ENCODE measurements at places on chromosomes 11 and 22.

DNA sequence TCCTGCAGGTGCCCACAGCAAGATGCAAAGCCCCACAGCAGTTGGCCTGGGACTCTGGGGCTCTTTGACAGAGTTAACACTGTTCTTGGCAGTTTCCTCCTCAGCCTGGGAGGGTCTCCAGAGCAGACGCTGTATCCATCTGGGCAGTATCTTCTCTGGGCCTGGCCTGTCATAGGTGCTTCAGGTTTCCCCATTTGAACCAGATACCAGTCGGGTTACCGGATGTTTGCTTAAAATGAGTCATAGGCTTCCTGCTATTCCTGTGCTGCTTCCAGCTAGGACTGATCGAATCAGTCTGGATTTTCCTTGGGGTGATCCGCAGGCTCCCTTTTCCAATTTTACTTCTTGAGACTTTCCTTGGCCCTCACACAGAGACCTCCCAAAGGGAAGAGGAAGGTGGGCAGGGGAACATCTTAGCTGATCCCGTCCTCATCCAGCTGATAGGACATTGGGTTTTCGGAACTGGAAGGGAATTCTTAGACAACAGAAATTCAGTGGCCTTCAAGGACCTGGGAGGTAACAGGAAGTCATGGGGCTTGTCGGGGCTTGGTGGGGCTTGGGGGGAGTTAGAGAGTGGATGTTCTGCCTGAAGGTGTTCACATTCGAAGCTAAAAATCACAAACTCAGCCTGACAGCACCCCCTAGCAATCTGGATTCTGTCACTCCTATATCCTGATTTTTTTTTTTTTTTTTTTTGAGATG lies 2.4 kb upstream of the RANGAP1 start:
- no peak for DNase-seq

- no peak for DNase-seq
Measured at GRCh38 chr11:22433094-22433455, 94.9 kb downstream of the SLC17A6 start.

DNA sequence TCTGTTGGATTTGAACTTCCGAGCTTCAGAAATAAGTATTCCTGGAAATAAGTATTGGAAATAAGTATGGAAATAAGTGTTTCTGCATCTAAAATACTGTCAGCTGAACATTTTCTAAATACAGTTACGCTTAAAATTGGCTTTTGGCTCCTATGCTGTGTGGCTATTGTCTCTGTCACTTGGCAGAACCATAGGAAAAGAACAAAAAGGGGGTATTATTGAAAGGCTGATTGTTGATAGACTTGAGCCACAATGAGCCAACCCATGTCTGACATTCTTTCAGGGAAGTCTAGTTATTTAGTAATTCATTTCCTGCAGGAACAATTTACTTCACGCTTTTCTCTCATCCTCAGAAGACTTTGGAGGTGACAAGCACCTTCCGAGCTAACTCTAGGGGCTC lies 32.5 kb upstream of the LARGE1 start:
- no peak for DNase-seq

DNA sequence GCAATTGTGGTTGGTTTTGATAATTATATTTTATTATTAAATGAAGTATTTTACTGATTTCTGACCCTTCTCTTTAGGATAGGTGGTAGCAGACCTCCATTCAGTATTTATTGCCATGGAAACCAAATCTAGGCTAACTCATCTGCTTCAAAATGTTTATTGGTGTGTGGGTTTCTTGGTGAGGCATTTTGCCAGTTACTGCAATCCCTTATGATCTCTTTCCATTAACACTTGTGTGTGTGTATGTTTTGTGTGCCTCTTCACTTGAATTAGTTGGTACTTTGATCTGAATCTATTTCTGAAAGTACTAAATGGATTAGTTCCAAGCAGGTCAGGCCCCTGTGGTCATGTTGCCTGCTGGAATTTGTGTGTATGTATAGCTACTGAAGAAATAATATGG lies 184.4 kb upstream of the C11orf87 start:
- no peak for DNase-seq

- DNase-seq, result no peak
Measured at GRCh38 chr22:46546466-46547178, 9.2 kb upstream of the CELSR1 start.

DNA sequence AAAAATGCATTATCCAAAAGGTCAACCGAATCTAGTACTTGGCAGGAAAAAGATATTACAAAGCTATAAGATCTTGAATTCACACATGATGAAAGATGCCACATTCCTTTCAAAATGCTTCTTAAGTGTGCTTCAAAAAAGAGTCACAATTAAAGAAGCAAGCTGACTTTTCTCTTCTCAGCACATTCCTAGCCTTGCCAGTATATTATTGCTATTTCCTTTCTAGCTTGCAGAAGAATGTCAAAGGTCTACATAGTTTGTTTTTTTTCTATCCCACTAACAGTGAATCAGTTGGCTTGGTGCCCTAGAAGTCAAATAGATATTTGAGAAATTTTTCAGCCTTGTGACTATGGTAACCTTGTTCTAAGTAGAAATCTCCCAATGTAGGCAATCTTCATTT lies 56.8 kb downstream of the GUCY1A2 start:
- no peak for DNase-seq
